ENCODE measurements at places on chromosomes 7 and 10.

DNA sequence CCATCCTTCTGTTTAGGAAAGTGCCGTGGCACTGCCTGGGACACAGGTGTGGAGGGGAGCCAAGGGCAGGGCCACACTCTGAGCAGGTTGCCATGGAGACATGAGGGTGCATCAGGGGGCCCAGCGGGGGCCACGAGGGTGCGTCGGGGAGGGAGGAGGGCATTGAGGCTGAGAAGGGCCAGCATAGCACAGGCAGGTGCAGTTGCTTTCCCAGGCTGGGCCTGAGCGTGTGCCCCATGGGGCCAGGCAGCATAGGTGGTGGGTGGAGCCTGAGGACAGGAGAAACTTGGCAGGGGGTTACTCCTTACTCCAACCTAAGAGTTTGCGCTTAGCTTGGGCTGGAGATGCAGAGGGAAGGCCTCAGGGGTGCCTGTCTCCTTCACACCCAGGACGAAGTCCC is 15.2 kb downstream of the YKT6 start:
- DNase-seq, result no peak

- no peak for DNase-seq
Measured at GRCh38 chr7:88259656-88260380, 40.0 kb upstream of the SRI start.

GRCh38 chr7:27992755-27993493 is 187.7 kb downstream of the JAZF1 start:
- DNase-seq, result no peak

- DNase-seq, result no peak
Measured at GRCh38 chr7:38052786-38053185, 125.3 kb upstream of the STARD3NL start.

- DNase-seq, result peak; percentile 12
Measured at GRCh38 chr10:67837541-67838314, at the start of gene DNAJC12. TSS of gene DNAJC12 (minus strand) at chr10:67838188. CDS start at chr10:67838011, 177 bp downstream.

GRCh38 chr10:76089556-76090180 is 658.2 kb downstream of the LRMDA start:
- no peak for DNase-seq

GRCh38 chr10:58969576-58969975 is 206.9 kb upstream of the PHYHIPL start:
- DNase-seq, result no peak

DNA sequence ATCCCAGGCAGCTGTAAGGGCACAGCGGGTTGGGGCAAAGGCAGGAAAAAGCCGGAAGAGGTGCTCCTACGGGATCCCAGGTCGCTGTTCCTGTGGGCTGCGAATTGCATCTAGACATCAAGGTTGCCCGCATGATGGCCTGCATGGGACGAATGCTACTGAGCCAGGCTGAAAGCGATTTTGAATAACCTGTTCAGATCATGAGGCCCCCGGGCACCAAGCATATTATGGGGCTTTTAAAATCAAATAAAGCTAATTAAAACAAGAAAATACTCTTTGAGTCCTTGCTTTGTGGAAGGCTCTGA is 37.1 kb downstream of the CAMK2B start:
- no peak for DNase-seq

DNA sequence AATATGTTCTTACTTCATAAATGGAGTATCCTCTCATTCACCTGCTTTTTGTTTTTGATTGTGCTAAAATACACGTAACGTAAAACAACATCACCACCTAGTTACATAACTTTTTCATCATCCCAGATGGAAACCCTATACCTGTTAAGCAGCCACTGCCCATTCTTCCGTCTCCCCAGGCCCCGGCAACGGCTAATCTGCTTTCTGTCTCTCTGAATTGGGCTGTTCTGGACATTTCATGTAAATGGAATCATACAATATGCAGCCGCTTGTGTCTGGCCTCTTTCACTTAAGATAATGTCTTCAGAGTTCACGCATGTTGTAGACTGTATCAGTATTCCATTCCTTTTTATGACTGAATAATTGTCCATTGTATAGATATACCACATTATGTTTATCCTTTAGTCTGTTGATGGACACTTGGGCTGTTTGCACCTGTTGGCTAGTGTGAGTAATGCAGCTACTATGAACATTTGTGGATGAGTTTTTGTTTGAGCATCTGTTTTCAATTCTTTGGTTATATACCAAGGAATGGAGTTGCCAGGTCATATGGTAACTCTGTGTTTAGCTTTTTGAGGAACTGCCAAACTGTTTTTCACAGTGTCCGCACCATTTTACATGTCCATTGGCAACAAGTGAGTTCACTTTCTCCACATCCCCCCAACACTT is 14.1 kb upstream of the SUN1 start:
- DNase-seq, result peak; percentile 31

DNA sequence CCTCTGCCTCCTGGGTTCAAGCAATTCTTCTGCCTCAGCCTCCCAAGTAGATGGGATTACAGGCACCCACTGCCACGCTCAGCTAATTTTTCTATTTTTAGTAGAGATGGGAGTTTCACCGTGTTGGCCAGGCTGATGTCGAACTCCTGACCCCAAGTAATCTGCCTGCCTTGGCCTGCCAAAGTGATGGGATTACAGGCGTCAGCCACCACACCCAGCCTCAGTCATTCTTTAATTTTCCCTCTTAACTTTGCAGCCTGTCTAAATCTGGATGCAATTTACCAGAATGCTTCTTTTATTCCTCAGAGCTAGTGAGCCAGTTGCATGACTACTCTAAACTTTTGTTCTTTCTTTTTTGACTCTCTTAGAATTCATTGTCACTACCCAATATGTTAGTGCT is 90.5 kb upstream of the CSTF2T start:
- no peak for DNase-seq
